Thymus (tissue), 14 donors: ENCODE measurements at places on chromosomes 3 and 15. TPM values are rescaled to one million over a fixed set of nuclear protein-coding genes. Genes with fewer than 3 reads are reported as not detected.

DNA sequence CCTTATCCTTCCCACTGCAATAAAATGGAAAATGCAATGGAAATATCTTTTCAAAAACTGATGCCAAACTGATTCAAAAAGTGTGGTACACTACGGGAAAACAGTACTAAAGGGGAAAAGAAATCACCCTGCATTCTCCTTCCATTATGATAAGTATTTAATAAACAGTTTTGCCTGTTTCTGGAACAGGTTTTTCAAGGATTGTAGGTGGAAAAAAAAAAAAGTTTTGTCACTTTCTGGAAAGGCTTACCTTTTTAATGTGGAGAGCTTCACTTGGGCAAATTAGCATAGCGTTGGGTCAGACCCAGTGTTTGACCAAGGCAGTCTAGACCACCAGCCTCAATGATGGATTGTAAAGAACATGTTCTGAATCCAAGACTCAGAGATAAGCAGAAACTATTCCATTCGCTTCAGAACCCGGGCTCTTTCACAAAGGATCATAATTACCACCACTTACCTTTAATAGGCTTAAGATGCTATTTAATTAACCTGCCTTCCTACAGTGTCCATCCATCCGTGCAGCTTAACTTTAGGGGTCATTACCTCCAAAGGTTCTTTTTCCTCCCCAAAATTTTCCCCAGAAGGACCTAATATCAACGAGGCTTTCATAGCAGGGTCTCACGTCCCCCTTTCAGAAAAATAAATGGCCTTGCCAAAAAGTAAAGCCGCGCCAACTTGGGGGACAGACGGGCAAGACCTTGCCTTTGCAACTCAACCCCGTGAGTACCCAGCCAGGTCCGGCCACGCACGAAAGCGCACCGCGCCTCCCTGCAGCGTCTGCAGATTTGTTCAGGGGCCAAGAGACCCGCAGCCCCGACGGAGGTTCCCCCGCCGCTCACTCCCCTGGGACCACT is 1.0 kb downstream of the DCBLD2 start:
- DNase-seq: no peak

- DNase-seq: no peak
Observed at GRCh38 chr3:137930976-137931375, 79.0 kb upstream of the CLDN18 start.

DNA sequence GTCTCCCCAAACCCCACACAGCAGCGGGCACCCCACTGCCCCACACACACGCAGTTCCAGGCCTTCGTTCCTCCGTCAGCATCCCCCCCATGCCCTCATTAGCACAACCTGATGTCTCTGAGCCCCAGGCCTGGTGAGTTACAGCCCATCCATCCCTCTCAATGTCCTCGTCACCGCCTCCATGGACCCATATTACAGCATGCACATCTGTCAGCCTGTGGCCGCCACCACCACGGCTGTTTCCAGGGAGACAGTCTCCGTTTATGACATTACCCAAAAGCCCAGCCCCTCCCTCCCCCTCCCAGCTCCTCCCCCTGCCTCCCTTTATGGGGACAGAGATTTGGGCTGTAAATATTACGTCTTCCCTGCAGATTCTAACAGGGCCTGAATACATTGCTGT is 143.1 kb upstream of the LINGO1 start:
- no peak for DNase-seq

GRCh38 chr15:44782516-44782915 is 46.2 kb downstream of the TRIM69 start:
- DNase-seq: no peak

GRCh38 chr3:174303907-174304560 is 555.1 kb upstream of the NAALADL2 start:
- no peak for DNase-seq

DNA sequence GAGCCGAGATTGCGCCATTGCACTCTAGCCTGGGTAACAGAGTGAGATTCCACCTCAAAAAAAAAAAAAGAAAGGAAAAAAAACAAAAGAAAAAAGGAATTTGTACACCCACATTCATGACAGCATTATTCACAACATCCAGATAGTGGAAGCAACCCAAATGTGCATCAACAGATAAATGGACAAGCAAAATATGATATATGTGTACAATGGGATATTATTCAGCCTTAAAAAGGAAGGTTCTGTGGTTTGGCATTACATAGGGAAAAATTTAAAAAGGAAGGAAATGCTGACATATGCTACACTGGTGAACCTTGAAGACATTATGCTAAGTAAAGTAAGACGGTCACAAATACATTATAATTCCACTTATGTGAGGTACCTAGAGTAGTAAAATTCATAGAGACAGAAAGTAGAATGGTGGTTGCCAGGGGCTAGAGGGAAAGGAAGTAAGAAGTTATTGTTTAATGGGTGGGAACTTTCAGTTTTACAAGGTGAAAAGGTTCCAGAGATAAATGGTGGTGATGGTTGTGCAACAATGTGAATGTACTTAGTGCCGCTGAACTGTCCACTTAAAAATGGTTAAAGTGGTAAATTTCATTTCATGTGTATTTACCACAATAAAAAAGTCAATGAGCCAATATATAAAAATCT is 118.5 kb downstream of the MYLK start:
- DNase-seq: no peak

DNA sequence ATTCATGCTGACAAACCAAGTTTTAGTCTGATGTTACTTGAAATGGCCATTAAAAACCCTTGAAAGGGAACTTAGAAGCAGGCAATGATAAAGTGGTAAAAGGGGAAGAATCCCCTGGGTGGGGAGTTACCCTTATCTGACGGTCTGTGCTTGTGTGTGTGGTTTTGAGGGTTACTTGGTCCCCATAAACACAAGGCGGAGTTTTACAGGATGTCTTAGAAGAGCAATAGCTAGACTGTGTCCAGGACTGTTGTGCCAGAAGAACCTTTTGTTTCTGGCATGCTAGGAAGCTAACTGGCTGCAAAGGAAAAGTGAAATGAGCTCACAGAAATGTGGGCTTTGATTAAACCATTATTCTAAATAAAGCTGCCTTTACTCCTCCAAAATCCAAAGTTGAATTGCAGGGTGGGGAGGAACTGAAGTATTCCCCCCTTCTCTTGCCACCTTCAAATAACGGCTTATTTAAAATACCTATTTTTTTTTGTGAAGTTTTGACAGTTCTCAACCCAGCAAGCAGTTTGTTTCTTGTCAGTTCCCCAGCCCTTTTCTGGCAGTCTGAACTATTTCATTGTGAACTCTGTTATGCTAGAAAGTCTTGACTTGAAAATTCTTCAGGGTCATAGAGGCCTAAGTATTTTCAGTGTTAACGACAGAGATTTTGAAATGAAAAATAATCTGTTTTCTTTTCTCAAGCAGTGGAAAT is 443.5 kb downstream of the OTOL1 start:
- DNase-seq: no peak

GRCh38 chr3:59540241-59540640 is 490.4 kb upstream of the CFAP20DC start:
- no peak for DNase-seq

ZPLD1 gene
- total RNA-seq: 0.09 TPM

PRR23C gene
- not detected for total RNA-seq

DNAH12 gene
- 0.14 TPM for total RNA-seq

EPHA6 gene
- total RNA-seq: 1.3 TPM

IFRD2 gene
- total RNA-seq: 31.0 TPM

HIGD2B gene
- total RNA-seq: 0.09 TPM
